ENCODE measurements at places on chromosomes 3 and 15. TPM values are rescaled to one million over a fixed set of nuclear protein-coding genes. Genes with fewer than 3 reads are reported as not detected.

Gene FOXB1
- polyA plus RNA-seq: 0.08 TPM

Gene GCNT3
- polyA plus RNA-seq: 0.51 TPM

Gene NEO1
- polyA plus RNA-seq: 159 TPM

Gene C3orf85
- 16.6 TPM for polyA plus RNA-seq

Gene ABHD2
- polyA plus RNA-seq: 32.7 TPM

Gene PLA2G4E
- polyA plus RNA-seq: not detected

Gene TNFSF10
- 44.3 TPM for polyA plus RNA-seq
